ENCODE measurements at places on chromosomes 7 and 10.

- DNase-seq: no peak
These were observed 86.2 kb downstream of the HIBADH start for GRCh38 chr7:27576360-27576944.

DNA sequence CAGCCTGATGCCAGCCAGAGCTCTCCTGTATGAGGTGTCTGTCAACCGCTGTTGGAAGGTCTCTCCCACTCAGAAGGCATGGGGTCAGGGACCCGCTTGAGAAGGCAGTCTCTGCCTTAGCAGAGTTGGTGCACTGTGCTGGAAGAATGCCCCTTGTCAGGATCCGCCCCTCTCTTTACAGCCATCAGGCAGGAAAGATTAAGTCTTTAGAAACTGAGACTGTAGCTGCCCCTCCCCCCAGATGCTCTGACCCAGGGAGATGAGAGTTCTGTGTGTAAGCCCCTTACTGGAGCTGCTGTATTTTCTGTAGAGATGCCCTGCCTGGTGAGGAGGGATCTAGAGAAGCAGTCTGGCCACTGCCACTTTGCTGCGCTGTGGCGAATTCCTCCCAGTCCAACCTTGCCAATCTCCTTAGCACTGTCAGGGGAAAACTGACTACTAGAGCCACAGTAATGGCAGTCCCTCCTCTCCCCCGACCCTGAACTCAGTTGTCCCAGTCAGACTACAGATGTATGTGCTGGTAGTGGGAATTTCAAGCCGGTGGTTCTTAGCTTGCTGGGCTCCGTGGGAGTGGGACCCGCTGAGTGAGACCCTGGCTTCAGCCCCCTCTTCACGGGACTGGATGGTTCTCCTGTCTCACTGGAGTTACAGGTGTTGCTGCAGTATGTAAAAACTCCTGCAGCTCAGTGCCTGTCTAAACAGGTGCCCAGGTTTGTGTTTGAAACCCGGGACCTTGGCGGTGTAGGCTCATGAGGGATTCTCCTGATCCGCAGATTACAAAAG is 285.5 kb upstream of the ZWINT start:
- no peak for DNase-seq

GRCh38 chr7:48083114-48083830 is 5.8 kb upstream of the UPP1 start:
- DNase-seq: no peak

DNA sequence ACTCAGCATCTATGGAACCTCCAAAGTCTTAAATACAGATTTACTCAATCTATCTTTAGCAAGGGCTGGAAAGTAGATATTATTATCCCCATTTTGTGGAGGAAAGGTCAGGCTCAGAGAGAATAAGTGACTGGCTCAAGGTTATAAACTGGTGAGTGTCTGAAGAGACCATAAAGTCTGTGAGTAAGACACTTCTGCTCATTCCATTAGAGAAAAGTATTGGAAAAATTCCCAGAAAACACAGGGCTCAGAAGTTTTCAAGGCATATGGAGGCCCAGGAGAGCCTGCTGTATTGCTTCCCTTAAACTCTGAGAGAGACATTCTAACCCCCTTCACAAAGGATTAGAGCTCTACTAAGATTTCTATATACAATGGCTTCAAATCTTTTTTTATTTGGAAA is 134.8 kb downstream of the PCDH15 start:
- no peak for DNase-seq

All from CD4-positive, alpha-beta T cell treated with Interferon gamma for 1 hour (primary cell).